ENCODE measurements at places on chromosomes 12 and 14. TPM values are rescaled to one million over a fixed set of nuclear protein-coding genes. Genes with fewer than 3 reads are reported as not detected.

SLC25A47 gene
- polyA plus RNA-seq: not detected

RNF212B gene
- not detected for polyA plus RNA-seq

INHBE gene
- polyA plus RNA-seq: 0.50 TPM

GLS2 gene
- 0.44 TPM for polyA plus RNA-seq

PARP11 gene
- 1.8 TPM for polyA plus RNA-seq

ZNF641 gene
- polyA plus RNA-seq: 6.5 TPM

ESRRB gene
- 0.15 TPM for polyA plus RNA-seq

Data from A549 (cell line).